Activated CD4-positive, alpha-beta T cell treated with anti-CD3 and anti-CD28 coated beads for 36 hours (primary cell): ENCODE measurements at places on chromosomes 2 and 18. TPM values are rescaled to one million over a fixed set of nuclear protein-coding genes. Genes with fewer than 3 reads are reported as not detected.

RAPGEF4 gene
- total RNA-seq, result 0.28 TPM

CAVIN2 gene
- total RNA-seq, result not detected

IL36B gene
- total RNA-seq, result not detected

CERKL gene
- not detected for total RNA-seq

HNMT gene
- total RNA-seq, result not detected

CTIF gene
- total RNA-seq, result 5.3 TPM

ANTXR1 gene
- 0.32 TPM for total RNA-seq
